ENCODE measurements at places on chromosomes 7 and 10.

DNA sequence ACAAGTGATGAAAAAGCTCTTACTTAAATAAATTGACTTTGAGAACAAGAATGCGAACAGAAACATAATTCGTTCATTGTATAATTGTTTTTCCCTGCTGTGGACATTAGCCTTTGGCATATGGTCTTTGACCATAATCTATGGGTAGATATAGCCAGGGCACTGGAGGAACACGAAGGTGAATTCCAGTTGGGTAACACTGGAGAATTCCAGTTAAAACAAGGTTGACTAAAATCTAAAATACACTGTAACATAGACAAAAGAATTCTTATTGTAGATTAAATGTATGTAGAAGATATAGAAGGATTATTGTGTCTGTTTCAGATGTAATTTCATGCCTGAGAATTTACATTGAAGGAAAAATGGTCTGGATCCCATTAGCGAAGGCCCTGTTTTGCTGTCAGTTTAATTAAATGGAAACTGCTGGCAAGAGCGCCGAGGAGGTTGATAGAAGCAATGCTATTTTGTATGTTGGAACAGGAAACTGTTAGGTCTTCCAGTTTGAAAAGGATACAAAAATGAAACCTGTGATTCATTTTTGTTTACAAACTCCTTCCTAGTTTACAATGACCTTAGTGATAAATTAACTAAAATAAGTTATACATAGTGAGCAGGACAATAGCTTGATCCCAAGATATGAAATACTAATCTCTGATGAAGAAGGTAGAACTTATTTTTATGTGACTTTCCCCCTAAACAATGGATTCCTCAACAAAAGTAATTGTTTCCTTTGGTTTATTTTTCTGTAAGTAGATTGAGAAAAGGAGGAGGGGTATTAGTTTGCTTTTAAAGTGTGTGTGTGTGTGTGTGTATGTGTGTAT, 68.9 kb downstream of the ARID5B start:
- DNase-seq, result no peak

DNA sequence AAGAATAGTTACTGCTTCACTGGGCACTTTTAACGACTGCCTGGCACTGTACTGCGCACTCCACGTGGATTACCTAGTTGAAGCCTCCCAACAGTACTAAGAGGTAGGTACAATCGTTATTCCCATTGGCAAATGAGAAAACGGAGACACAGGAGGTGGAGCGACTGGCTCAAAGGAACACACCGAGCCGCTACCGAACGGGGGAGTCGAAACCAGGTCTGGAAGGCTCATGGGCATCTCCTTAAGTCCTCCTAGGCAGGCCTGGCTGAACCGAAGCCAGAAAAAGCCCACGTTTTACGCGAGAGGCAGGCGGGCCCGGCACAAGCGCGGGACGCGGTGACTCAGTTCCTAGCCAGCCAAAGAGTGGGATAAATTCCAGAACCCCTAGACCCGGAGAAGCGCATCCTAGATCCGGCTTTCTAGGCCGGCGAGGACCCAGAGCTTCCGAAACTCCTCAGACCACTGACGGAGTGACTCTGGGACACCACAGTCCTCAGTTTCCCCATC, 472 bp downstream of the PDAP1 start:
- DNase-seq, result peak; percentile 41

DNA sequence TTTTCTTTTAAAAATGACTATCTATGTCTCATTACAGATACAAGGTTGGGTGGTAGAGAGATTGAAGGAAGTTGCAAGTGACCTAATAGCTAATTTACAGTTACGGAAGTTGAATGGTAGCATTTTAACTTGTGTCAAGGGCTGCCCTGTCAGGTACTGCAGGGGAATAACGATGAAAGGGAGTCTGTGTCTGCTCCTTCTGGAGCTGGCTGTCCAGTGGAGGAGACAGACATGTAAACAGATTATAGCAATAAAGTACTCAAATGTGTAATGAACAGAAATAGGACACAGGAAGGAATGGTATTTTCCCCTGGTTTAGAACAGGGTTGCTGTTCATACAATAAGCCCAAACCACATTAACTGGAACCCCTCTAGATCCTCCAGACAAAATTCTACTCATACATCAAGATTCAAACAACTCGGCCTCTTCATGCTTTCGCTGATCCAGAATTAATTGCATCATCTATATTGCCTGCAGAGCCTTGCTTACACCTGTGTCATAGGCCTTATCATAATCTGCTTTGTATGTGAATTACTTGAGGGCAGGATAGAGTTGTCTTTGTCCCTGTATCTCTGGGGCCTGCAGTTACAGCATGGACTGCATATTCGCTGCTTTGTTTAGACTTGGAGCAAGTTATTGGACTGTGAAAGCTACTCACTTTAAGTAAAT, 42.8 kb downstream of the AUTS2 start:
- no peak for DNase-seq

- DNase-seq, result no peak
Observed at GRCh38 chr10:32147730-32148129, 91.5 kb upstream of the KIF5B start.

- DNase-seq, result peak; percentile 3
Observed at GRCh38 chr7:19116121-19117090, 1.0 kb downstream of the TWIST1 start.

DNA sequence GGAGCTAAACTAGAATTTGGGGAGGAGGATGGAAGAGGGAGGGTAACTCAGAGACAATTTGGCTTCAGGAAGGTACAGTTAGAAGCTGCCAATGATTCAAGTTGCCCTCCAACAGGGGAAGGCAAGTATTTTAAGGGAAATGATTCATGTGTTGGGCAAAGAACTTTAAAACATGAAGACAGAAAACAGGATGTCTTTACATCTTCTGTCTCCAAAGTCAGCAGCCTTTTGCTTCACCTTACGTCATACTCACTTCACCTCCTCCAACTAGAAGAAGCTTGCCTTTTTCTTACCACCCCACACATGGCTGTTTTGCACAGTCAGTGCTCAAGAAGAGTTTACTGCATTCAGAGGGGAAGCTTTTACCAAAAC, 36.1 kb downstream of the PPP1R3C start:
- DNase-seq, result no peak

- no peak for DNase-seq
Observed at GRCh38 chr7:148222721-148223120, 367.8 kb upstream of the C7orf33 start.

- DNase-seq, result no peak
Observed at GRCh38 chr7:94442639-94443038, 47.9 kb downstream of the COL1A2 start.

GRCh38 chr10:2509081-2509531, 558.2 kb upstream of the PFKP start:
- no peak for DNase-seq

- DNase-seq, result no peak
Observed at GRCh38 chr7:1187127-1187526, 27.1 kb upstream of the ZFAND2A start.

DNA sequence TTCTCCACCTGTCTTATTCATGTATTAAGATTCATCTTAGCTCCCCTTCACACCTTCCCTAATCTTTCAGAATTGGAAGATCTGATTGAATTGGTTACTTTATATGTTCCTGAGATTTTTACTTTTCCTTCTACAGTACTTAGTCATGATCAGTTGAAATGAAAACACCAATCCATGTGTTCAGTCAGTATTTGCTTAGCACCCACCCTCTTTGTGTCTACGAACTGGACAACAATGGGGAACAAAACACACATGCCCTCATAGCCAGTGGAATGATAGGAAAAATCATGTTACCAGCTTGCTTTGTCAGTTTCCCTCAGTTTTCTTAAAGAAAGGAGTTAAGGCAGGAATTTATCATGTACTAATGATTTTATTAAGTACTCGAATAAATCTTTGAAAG, 2.0 kb downstream of the MASTL start:
- DNase-seq, result no peak
